ENCODE measurements at places on chromosomes 2 and 18.

DNA sequence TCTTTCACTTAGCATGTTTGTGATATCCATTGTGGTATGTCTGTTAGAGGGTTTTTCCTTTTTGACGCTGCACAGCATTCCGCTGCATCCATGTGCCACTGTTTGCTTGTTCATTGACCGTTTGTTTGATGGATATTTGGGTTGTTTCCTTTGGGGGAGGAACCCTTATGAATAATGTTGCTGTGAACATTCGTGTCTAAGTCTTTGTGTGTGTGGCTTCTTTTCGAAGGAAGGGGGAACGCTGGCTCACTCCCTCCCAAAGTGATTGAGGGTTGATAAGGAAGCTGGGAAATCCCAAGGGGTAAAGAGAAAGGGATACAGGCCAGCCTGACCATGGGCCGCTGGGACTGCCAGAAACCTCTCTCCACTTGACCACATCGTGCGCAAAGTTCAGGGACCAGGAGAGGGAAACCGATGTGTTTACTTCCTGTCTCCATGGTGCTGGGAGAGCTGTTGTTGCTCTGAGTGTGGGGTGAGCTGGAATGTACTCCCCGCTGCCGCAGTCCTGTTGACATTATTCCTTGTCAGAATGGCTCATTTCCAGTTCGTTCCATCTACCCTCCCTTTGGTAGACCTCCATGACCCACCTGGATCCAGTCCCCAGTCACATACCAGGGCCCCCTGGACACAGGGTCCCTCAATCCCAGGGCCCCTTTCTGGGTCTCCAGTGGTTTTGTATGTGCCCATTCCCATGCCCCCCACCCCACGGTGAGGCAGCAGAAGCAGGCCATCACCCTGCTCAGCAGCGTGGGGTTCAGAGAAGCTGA lies 39.6 kb downstream of the HS1BP3 start:
- no peak for DNase-seq

GRCh38 chr18:9642799-9643462 lies 28.6 kb upstream of the PPP4R1 start:
- no peak for DNase-seq

GRCh38 chr2:191225690-191226089 lies 19.5 kb upstream of the MYO1B start:
- no peak for DNase-seq

GRCh38 chr2:155825876-155826275 lies 506.6 kb downstream of the NR4A2 start:
- no peak for DNase-seq

DNA sequence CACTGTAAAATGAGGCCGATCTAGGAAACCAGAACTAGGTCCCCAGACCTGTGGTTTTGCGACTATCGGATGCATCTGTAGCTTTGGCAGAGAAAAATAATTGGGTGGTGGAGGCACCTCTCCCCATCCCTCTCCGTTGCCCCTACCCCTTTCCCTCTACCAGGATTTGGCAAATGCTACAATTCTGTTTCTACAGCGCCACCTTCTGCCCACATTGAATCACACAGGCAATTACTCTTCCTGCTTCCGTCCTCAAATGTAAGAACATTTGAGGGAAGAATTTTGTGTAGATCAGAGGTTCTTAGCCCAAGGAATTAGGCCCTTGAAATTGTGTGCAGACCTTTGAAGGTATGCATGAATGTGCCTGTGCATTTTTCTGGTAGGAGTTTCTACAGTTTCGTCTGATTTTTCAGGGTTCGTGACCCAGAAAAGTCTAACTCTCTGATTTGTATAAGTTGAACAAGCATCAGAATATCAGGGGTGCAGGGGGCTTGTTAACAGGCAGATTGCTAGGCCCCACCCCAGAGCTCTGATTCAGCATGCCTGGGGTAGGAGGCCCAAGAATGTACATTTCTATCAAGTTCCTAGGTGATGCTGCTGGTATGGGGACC lies 11.2 kb downstream of the ATP6V1B1 start:
- peak; percentile 37 for DNase-seq

DNA sequence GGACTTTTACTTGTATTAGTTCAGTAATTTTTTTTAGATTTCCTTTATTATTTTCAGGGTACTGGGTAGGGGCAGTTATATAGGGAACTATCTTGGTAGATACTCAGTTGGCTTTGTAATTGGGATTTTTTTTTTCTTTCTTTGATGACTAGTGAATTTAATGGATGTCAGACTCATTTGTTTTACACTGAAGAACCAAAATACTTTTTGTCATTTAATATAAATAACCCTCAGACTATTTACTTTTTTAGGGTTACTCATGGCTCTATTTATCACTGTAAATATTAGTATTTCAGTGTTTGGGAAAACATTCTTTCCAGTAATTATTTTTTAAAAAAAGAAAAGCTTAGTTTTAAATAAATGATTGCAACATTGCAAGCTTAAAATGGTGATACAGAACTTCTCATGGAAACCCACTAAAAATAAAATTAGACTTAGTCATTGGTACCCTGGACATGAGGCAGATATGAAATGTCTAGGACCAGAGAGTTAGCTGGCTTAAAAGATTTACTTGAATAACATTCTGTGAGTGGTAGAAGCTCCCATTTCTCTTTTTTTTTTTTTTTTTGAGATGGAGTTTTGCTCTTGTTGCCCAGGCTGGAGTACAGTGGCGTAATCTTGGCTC lies 74.4 kb upstream of the CYP20A1 start:
- DNase-seq, result no peak

DNA sequence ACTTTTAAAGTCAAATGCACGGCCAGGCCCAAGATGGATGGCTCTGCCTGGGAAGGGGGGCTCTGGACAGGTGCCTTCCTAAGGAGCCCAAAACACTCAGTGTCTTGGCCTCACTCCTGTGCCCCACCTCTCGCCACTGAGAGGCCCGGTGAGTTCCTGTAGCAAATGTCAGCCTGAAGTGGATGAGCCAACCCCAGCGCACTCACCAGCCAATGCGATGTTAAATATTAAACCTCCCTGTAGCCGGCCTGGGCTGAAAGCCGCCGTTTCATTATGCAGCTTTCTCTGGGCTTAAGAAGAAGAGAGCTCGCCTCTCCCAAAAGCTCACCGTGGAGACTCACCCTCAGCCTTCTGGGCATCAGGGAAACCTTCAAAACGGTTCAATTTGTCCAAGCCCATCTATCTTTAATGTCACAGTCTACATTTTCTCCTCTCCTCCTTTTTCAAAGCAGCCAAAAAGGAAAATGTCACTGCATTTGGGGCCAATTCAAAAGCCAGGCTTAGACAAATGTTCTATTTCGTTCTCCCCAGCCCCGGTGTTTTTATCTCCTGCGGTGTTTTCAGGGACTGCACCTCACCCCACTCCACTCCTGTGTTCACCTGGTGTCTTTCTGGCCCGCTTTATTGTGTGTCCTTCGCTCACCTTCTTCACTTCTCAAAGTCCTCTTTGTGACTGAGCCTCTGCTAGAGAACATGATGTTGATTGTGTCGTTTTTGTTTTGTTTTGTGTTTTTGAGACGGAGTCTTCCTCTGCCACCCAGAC lies 124.0 kb downstream of the NRP2 start:
- no peak for DNase-seq

GRCh38 chr18:8657050-8657820 lies 48.0 kb downstream of the RAB12 start:
- DNase-seq, result no peak

- no peak for DNase-seq
These were observed 4.0 kb upstream of the SLC66A2 start for GRCh38 chr18:79955302-79956075.

DNA sequence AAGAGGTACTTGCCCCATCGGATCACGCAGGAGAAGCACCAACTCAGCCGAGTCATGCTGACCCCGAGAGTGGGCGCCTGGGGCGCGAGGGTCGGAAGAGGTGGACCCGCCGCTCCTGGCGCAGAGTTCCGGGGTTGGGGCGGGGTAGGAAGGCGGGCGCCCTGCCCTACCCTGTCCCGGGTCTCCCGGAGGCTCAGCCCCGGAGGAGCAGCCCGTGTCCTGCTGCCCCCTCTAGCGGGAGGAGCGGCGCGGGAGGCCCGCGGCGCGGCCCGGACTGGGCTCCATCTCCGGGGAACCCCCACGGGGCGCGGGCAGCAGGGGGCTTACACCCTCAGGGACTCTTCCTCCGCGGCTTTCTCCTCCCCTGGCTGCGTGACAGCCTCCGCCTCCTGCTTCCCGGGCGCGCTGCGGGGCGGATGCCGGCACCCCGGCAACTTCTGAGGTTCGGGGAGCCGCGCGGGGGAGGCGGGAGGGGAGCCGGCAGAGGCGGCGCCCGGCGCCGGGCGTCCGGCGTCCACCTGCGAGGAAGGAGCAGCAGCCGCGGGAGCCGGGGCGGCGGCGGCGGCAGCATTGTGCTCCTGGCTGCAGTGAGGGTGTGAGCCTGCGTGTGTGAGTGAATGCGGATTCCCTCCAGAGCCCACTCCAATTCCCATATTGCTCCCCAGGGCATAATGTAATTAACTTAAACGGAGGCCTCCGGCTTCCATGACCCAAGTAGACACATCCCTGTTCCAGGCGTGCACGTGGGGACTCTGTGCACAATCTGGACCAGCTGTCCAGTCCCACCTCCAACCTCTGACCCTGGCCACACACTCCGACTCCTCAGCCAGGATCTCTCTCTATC lies 7.6 kb upstream of the TNS1 start:
- DNase-seq, result peak; percentile 4
